Naive thymus-derived CD8-positive, alpha-beta T cell (primary cell): ENCODE measurements at places on chromosomes 3 and 15.

DNA sequence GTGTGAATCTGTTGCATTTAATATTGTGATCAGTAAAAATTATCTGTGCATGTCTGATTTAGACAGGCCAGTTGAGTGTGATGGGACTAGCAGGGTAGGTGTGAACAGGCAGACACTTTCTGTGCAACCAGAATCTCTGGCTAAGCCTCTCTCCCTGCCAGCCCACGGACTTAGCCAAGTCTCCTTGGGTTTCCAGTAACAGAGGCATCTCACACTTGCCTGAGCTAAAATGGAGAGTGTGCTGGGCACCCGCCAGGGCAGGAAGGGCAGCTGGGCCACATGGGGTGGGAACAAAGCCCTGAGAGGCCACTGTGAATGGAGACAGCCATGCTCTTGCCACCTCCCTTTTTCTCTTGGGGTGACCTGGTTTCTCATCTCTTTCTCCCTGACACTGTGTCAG, 12.5 kb upstream of the RPS27L start:
- DNase-seq: no peak

DNA sequence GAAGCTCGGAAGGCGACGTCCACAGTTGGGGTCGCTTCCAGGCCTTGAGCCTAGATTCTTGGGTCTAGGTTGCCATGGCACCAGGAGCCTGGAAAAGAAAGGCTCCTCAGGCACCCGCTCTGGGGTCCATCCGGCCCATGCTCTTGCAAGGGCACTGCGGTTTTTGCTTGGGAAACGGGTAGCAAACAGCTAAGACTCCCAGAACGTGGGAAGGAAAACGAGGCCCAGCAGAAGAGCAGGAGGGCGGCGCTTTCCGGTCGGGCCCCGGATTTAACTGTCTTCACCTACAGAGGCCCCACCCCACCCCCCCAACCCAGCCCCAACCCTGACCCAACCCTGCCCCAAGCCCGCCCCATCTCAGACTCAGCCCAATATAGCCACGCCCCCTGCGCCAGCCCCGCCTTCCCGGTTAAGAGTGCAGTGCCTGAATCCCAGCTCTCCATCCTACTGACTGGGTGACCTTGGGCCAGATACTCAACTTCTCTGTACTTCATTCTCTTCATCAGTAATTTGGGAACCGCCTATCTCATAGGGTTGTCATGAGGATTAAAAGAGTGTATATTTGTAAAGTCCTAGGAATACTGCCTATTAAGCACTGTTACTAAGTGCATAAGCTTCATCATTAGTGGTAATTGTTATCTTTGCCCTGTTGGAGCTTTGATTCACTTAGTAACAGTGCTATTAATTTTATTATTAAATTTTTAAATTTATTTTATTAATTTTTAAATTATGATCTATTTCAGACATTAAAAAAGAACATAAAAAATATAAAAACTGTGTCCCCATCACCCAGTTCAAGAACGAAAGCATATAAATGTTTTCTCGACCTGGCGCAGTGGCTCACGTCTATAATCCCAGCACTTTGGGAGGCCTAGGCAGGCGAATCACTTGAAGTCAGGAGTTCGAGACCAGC, 28.4 kb upstream of the SMAD6 start:
- no peak for DNase-seq

DNA sequence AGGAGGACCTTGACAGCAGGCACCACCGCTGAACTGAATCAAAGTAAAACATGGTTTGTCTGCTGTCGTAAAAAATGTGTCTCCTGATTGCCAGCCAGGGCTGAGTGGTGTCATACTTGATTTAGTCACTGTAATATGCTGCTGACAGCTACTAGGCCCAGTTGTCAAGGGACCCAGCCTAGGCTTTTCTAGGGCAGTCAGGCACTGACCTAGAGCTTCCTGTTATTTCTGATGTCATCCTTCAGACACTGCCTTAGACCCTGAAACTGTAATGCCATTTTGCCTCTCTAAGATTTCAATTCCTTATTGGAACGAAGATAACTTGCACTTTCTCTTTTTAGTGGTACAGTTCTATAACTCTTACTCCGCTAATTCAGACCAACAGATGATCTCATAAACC, 2.6 kb upstream of the MRPL3 start:
- no peak for DNase-seq

GRCh38 chr3:187833799-187834578, 88.7 kb upstream of the BCL6 start:
- DNase-seq: no peak
